ENCODE measurements at places on chromosomes 5 and 9. TPM values are rescaled to one million over a fixed set of nuclear protein-coding genes. Genes with fewer than 3 reads are reported as not detected.

GLDC gene
- total RNA-seq, result 0.78 TPM

TNC gene
- total RNA-seq, result 75.1 TPM

SLC36A2 gene
- total RNA-seq, result not detected

CTXN3 gene
- total RNA-seq, result not detected

DNA sequence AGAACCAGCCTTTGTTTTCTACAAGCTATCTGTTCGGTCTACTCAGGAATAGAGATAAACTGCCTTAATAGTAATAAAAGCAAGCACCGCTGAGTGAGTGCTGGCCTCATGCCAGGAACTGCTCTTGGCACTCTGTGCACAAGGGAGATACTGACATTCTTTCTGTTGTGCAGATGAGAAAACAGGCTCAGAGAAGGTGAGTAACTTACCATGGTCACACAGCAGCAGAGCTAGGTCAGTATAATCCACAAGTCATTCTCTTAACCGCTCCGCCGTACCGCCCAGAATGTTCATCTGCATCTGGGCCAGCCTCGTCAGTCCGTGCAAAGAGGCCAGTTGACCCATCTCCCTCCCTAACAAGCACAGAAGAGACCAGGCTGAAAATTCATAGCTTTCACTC lies 27.4 kb downstream of the QRFP start:
- H3K27me3 ChIP-seq, result no peaks in the 10 kb centered on the region
- H3K4me1 ChIP-seq, result peaks cover 9% of the 10 kb centered on the region
- H3K4me3 ChIP-seq, result no peak overlapping the region
